ENCODE measurements at places on chromosomes 5 and 9.

GRCh38 chr5:74642543-74642863 lies 2.0 kb upstream of the ENC1 start:
- DNase-seq, result no peak

DNA sequence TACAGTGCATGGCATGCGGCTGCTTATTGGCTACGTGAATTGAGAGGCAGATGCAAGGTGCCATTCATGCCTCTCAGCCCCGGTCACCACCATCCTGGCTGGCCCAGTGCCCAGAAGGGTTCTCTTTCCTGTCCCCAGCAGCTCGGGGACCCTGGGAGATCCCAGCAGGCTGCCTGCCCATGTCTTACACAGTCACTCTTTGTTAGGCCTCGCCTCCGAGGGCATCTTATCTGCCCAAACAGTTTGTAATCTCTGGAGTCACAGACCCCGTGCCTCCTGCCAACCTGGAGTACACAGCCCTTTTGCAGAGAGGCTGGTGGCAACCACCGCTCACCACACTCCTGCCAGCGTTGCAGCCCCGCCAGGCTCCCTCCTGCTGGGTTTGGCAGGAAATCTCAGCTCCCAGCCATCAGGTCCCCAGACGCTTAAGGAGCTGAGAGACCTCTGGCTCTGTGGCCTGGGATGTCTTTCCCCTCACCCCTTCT lies 7.0 kb upstream of the AK1 start:
- no peak for DNase-seq

GRCh38 chr5:81895307-81895706 lies 76.5 kb upstream of the ATG10 start:
- no peak for DNase-seq

DNA sequence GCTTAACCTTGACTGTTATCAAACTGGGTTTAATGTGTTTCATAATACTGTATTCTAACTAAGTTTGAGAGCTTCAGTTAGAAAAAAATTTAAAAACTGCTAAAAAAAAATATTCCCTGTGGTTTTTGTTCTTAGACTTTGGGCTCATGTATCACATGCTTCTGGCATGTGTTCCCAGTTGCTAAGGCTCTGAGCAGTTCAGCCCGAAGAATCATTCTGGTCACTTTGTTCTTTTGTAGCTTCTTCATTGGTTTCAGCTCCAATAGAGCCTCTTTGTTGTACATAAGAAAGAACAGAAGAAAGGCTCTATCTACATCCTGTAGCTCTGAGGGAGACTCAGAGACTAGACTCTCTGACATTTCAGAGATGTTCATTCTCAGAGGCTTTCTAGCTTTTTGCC lies 25.6 kb downstream of the KCNN2 start:
- DNase-seq, result no peak

DNA sequence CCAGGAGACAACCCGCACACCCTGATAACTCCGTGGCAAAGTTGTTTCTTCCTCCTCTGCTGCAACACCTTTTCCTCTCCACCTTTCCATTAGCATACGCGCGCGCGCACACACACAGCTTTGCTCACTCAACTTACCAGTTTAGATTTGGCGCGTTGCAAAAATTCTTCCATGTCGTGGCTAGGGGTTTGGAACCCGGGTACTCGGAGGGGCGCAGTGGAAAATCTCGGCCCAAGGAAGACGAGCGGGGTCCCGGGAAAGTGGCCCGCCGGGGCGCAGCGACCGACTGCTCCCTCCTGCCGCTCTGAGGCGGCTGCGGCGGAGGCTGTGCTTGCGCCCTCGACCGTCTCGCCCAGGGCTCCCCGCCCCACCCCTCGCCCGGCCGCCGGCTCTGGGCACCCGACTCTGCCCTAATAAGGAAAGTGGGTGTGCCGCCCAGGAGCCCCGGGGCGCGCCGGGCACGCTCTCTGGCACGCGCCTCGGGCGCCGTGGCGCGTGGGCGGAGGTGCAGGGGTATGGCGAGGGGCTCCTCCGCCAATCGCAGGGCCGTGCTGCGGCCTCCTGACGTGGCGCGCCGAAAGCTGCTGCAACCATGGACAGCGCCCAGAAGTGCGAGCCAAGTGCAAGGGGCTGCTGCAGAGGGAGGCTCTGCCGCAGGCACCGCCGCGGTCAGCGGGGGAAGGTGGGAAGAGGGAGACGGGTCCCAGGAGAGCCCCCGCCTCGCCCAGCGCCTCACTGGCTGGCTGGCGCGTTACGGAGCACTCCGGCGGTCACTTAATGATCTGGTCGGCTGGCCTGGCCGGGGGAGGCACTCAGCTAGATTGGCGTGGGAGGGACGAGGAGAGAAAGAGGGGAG lies at the start of gene PRUNE2:
Gene PRUNE2, minus strand, starts transcription at position 324 of the 856 bp plus-strand sequence. Its CDS starts 151 bp downstream, at position 173.
- DNase-seq, result no peak

DNA sequence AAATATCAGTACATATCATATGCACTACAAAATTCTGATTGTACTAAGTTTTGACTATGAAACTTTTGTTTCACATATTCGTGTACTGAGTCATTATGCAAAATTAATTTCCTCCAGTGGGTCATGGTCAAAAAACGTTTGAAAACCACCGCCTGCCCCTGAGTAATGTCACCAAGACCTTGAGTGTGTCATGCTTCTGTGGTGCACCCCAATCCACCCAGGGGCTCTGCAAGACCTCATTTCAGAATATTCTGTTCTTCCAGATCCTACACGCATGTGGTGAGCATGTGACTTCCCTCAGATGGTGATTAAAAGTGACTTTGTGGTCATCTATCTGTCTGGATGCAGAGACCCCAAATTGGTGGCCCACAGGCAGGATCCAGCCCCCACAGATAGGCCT lies 31.0 kb downstream of the ABLIM3 start:
- DNase-seq, result no peak

- DNase-seq, result no peak
Observed at GRCh38 chr5:169758886-169759285, 121.8 kb downstream of the DOCK2 start.

- DNase-seq, result no peak
Observed at GRCh38 chr9:105401651-105402050, 46.2 kb upstream of the FSD1L start.

DNA sequence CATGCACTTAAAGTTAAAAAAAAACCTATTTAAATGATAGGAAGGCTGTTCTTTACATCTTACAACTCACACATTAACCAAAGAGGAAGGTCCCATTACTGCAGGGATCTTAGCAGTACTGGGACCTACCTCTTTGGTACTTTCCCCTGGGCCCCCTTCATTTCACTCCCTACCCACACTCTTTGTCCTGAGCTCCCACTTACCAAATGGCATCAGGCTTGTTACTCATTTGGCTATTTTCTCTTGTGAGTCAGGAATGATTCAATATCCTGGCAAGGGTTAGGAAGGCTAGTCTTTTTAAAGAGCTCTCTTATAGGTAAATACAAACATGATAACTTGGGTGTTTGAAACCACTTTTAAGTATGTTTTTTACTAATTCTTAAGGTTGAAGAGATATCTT lies 117.4 kb upstream of the ELL2 start:
- no peak for DNase-seq

DNA sequence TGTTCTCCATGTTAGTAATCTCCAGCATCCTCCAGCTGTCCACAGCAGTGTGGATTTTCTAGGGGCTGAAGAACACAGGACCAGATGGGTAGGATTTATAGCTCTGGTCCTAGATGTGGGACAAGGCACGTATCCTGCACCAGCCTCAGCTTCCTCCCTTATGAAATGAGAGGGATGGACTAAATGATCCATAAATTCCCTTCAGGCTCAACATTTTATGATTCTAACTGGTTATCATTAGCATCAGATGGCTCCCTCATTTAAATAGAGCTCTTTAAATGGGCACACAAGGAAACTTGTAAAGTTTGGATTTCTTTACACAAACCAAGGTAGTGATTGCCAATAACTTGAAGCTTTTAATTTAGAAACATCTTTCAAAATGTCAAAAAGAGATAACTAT lies 97.7 kb downstream of the ESM1 start:
- no peak for DNase-seq

DNA sequence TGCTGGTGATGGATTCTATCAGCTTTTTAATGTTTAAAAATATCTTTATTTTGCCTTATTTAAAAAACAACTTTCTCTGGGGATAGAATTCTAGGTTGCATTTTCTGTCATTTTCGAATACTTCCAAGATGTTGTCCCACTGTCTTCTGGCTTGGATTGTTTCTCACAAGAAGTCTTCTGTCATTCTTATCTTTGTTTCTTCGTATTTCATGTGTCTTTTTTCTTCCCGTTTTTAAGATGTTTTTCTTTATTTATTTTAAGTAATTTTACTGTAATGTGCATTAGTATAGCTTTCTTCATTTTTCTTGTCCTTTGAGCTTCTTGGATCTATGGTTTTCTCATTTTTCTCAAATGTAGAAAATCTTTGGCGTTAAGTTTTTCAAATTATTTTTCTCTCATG lies 19.1 kb downstream of the STX17 start:
- DNase-seq, result no peak

DNA sequence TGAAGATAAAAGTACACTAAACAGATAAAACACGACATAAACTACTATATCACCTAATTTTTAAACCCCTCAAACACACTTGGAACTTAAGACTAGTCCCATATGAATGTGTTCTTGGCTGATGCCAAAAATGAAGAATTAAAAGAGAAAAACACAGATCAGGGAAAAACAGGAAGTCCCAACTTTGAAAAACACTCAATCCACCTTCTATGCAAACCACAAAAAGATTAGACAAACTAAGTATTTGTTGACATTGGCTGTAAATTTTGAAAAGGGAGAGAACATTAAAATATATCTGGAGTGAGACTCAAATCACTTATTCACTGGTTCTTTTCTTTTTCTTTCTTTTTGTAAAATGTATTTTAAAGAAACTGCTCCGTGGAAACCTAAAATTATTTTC lies 81.4 kb downstream of the ANKH start:
- no peak for DNase-seq

DNA sequence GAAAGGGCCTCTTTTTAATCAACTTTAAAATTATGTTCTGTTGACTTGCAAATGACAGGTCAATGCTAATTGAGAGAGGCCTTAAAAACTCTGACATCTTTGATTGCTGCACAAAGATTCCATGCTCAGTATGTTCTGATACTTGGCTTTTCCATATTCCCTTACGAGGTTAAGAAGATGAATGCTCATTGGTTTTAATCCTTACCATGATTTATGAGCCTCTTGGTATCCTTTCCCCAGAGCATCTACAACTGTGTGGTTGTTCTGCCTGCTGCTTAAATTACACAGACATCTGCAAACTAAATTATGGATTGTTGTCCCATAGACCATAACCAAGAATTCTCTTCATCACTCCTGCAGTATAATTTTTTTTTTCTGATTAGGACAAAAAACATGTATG lies 352.6 kb downstream of the CDH12 start:
- DNase-seq, result no peak

GRCh38 chr5:35487233-35488025 lies 130.2 kb upstream of the SPEF2 start:
- no peak for DNase-seq

GRCh38 chr5:82183828-82184227 lies 94.3 kb downstream of the RPS23 start:
- no peak for DNase-seq

GRCh38 chr9:127983847-127984289 lies 3.1 kb upstream of the EEIG1 start:
- DNase-seq, result no peak

GRCh38 chr9:137074657-137075274 lies 2.6 kb upstream of the UAP1L1 start:
- no peak for DNase-seq

DNA sequence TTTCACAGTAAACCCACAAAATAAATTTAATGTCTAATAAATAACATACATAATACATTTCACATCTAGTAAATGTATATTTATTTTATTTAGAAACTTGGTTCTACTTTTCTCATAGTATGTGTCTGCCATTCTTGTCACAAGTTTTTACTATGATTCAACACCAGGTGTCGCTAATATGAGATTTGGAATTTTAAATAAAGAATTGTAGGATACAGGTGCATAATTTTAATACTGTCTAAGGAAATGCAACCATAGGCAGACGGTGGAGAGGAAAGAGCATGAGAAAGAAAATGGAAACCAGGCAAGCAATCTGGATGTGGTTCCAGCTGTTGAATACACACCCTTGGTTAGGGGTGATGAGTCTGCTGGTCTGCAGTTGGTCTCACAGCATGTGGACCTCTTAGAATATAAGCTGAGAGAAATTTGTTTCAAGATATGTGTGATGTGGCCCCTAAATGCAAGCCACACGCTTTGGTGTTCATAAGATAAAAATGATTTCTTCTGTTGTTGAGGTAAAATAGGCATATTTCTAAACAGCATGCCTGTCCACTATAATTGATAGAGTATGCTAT lies 114.7 kb upstream of the TXNDC8 start:
- DNase-seq, result no peak

- no peak for DNase-seq
Observed at GRCh38 chr9:34332076-34332964, 3.0 kb downstream of the NUDT2 start.

DNA sequence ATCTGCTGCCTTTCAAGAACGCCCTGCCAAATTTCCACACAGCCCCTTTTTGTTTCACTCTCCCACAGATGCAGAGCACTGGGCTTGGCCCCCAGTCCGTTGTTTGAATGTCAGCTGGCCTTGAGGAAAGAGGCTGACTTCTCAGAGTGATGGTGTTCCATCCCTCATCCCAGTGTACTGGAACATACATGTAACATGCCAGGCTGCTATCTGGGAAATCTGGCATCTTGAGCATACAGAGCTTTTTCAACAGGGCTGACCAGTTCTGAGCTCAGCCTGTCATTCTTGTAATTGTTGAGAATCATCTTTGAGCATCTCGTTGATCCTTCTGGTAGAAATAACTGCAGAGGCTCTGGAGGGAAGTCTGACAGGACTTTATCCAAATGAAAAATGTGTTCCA lies 2.8 kb downstream of the GALNT10 start:
- DNase-seq, result no peak

- no peak for DNase-seq
Observed at GRCh38 chr5:14165375-14166106, 22.4 kb downstream of the TRIO start.

- no peak for DNase-seq
Observed at GRCh38 chr5:54704825-54705224, 187.3 kb downstream of the SNX18 start.

DNA sequence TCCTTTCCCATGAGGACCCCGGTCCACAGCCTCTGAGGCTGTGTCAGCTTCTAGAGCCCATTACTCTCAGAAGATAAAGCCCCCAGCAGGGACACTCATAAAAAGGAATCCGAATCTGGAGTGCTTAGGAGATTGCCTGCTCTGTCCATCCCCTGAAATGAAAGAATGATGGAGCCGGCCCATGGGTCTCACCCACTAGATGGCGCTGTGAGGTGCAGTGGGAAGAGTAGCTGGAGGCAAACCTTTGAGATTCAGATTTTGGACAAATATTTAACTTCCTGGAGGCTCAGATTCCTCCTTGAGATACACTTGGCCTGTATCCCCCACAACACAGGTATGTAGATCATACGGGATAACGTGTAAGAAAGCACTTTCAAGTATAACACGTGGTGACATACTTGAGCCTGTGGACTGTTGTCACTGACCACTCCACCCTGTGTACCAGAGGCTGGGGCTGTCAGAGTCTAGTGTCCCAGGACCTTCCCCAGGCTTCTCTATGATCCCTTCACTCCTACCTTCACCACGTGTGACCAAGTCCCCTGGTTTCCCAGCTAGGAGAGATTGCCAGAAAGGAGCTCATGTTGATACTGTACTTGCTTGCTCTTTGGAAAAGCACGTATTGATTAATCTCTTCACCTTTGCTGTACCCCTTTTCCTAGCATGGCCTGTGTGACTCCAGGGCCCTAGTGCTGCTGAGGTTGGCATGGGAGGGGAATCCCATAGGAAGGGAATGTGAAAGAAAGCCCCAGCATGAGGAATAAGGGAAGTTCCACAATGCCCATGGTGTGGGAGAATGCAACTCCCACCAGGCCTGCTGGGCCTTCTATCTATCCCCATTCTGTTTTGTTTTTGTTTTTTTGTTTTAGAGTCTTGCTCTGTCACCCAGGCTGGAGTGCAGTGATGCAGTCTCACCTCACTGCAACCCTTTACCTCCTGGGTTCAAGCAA lies 32.1 kb downstream of the TRMO start:
- no peak for DNase-seq
